Endodermal cell (in vitro differentiated cells): ENCODE measurements at places on chromosomes 2 and 18. TPM values are rescaled to one million over a fixed set of nuclear protein-coding genes. Genes with fewer than 3 reads are reported as not detected.
A peak's percentile ranks its signal among the peaks of the same experiment; 100 is the strongest.

Gene SLC4A3
- total RNA-seq = 18.7 and 20.2 TPM in 2 replicates

Gene TFPI
- total RNA-seq = 34.3 and 35.5 TPM in 2 replicates

Gene MLPH
- 0.75 and 2.7 TPM in 2 replicates for total RNA-seq

Gene STPG4
- total RNA-seq = 0.40 to 0.42 TPM (median 0.42 TPM) in 3 replicates

Gene MBP
- 15.0 to 19.0 TPM (median 19.0 TPM) in 3 replicates for total RNA-seq

Gene PAIP2B
- 19.8 and 21.2 TPM in 2 replicates for total RNA-seq

Gene CYP1B1
- total RNA-seq = 2.4 and 4.8 TPM in 2 replicates

Gene CHST9
- 44.9 to 78.9 TPM (median 75.8 TPM) in 3 replicates for total RNA-seq

Gene IL36RN
- not detected in 2 replicates for total RNA-seq

Gene TXNDC2
- total RNA-seq = 0.14 TPM in 1 of 2 replicates, not detected in the other

Gene ACOXL
- 9.3 and 12.3 TPM in 2 replicates for total RNA-seq

Gene LIPT1
- total RNA-seq = 7.6 and 8.0 TPM in 2 replicates

Gene SIGLEC15
- not detected in 2 replicates for total RNA-seq

Gene C2orf78
- total RNA-seq = not detected in 2 replicates

Gene GPR35
- total RNA-seq = 0.21 to 1.1 TPM (median 0.71 TPM) in 3 replicates

- DNase-seq = peak; percentile 71
Observed at GRCh38 chr18:37361335-37362157, 204.1 kb downstream of the CELF4 start.

DNA sequence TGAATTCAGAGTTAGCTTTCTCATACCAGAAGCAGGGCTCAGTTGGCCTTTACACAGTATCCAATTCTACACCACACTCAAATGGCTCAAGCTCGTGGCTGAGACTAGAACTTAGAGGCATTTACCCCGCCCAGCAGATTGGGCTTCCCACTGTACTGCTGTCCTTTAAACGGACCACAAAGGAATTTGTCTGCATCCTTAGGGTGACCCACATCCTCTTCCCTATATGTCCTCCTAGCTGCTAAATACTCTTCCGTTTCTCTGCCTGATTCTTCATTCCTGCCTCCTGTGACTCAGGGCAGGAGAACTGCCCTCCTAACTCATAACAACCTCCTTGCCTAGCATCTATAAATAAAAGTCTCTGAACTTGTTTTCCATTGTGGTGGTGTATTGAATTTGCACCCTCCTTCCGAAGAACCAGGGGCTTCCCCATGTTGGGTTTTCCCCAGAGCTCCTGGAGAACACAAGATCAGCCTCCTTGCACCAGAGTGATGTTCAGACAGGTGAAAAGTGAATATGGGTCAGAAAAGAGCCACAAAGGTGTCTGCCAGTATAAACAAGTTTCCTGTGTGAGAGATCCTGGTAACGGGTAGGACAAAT is 32.0 kb upstream of the MC4R start:
- DNase-seq = no peak

- DNase-seq = no peak
Observed at GRCh38 chr2:16088035-16088801, 147.9 kb downstream of the MYCN start.

DNA sequence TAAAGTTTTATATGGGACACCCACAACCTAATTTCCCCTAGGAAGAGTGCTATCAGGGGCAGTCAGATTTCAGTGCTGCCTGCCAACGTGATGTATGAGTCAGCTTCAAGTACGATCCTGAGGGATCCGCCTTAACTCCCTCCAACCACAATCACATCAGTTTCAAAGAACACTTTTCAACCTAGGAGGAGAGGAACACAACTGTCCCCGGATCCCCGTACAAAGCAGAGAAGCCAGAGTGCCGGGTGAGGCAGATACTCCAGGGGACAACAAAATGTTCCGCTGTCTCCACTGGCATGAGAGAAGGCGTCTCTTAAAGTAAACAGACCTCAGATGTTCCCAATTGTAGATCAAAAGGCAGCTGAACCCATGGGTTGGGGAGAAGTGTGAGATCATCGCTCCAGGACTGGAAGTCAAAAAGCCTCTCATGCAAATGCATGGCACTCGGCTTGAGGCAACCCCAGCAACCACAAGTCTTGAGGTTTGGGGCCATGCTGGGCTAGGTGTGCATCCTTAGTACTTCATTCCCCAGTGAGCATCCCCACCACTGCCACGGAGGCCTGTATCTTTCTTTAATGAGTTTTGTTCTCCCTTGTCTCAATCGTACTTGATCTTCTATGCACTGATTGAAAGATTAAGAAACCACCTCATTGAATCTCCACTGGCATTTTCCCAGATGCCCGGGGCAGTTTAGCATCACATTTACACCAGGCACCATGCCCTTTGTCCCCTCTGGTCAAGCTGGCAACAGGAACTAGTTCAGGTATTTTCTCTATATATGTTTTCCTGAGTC is 91.0 kb upstream of the CCBE1 start:
- DNase-seq = peak; percentile 66

DNA sequence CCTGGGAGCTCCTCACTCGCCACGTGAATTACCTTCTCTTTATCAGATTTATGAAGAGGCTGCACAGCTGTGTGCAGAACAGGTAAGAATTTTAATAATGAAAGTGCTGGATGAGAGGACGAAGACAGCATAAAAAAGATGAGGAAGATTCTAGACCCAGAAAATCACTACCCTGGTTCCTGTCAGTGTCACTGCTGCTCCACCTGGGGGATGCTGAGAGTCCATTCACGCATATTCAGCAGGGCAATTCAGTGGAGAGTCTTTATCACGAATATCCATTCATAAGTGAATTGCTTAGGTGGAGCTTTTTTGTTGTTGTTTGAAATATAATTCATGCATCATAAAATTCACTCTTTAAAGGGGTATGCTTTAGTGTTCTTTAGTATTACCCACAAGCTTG is 52.0 kb downstream of the MRPL33 start:
- no peak for DNase-seq

GRCh38 chr2:224971214-224971613 is 71.1 kb downstream of the DOCK10 start:
- DNase-seq = peak; percentile 75

DNA sequence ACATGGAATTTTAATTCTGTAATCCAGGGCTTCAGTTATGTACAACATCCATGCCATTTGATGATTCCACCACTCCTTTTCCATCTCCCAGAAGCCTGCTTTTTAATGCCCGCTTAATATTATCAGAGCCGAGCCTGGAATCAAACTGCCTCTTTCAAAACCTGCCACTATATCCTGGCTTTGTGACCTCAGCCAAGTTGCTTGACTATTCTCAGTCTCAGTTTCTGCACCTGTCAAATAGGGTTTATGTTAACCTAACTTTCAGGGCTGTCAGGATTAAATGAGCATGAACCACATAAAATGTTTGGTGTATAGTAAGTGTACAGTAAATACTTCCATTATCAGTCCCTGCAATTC is 108.7 kb downstream of the XRCC5 start:
- no peak for DNase-seq

DNA sequence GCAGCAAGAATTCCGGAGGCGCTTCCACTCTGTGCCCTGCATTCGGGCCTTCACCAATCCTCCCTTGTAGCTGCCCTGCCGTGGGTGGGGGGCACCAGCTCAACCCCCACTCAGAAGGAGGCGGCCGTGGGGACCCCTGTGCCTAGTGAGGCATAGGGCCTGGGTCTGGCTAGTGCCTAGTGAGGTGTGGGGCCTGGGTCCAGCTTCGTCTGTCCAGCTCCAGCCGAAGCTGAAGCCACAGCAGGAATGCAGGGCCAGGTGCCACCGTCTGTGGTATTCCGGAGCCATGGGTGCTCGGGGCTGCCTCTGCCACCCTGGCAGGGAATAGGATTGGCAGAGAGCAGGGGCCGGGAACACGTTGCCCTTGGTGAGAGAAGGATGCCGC is 12.3 kb downstream of the ODC1 start:
- DNase-seq = peak; percentile 39

DNA sequence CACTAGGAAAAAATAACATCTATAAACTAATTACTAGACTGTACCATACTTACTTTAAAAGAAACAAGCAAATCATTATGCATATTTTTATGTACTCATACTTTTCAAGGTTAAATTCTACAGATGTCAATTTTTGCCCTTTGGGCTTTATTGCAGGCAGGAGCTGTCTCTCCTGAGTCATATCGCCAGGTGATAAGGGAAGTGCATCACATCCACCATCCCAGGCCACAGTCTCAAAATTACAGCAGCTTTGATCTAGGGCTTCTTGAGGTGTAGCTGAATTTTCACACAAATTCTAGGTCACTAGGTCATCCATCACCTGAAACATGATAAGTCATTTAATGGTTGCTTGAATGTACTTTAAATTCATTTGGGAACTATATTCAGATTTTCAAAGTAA is 38.4 kb upstream of the FRZB start:
- no peak for DNase-seq

- DNase-seq = peak; percentile 67
Observed at GRCh38 chr2:48725696-48726494, 29.6 kb downstream of the LHCGR start.

GRCh38 chr2:98479959-98480524 is 35.4 kb downstream of the INPP4A start:
- no peak for DNase-seq

DNA sequence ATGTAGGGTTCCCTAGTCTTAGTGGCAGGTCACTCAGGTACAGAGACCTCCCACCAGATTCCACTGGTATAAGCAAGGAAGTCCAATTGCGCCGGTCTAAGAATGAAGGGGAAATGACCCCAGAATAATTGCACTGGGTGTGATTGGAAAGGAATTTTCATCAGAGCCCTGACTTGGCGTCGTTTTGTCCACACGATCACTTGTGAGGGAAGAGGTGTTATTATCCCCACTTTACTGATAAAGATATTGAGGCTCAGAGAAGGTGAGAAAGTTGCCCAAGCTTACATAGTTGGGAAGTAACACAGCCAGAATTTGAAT is 61.5 kb downstream of the CIB4 start:
- no peak for DNase-seq

DNA sequence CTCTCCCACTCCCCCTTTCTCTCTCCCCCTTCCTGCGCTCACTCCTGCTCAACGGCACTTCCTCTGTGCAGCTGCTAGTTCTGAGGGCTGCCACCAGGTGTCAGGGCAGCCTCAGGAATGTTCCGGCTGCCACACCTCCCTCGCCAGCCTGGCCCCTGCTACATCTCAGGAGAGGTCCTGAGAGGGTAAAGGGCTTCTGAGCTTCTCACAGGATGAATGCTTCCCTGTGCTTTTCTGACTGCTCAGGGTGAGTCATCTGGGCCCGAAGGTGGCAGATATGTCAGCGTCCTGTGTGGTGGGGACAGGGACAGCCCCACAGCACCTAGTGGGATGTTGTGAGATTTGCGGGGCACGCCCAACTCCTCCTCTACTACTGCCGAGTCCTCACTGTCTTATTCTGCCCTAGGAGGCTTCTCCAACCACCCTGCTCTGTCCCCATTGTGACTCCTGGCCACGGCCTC is 49.0 kb downstream of the PLEKHB2 start:
- peak; percentile 91 for DNase-seq

GRCh38 chr2:85843543-85843942 is 45.2 kb downstream of the ST3GAL5 start:
- DNase-seq = peak; percentile 78

- DNase-seq = no peak
Observed at GRCh38 chr18:40216856-40217255, 1738.2 kb upstream of the PIK3C3 start.

GRCh38 chr2:141137122-141137693 is 993.6 kb downstream of the LRP1B start:
- DNase-seq = no peak

GRCh38 chr2:179612591-179613298 is 248.7 kb downstream of the ZNF385B start:
- peak; percentile 62 for DNase-seq

DNA sequence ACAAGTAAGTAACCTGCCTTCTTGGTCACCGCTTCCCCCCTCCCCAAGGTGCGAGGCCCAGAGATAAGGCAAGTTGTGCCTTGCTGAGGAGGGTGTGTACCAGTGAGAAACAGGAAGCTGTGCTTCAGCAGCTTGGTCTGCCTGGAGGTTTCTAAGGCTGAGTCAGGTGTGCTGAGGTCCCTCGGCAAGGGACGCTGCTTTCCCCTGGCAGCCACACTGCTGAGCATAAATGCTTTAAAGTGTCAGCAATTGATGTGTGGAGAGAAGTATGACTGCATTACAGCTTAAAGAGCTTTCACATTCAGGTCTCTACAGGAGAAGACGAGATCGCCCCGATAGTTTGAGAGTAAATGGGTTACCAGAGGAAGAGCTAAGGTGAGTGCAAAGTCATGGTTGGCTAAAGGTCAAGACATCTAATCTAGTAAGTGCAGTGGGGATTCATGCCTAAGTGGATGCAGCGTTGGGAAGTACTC is 86.9 kb downstream of the LIMS1 start:
- peak; percentile 88 for DNase-seq

- DNase-seq = no peak
Observed at GRCh38 chr2:224947566-224947965, 94.7 kb downstream of the DOCK10 start.

- DNase-seq = no peak
Observed at GRCh38 chr2:222391743-222392285, 32.5 kb upstream of the SGPP2 start.

DNA sequence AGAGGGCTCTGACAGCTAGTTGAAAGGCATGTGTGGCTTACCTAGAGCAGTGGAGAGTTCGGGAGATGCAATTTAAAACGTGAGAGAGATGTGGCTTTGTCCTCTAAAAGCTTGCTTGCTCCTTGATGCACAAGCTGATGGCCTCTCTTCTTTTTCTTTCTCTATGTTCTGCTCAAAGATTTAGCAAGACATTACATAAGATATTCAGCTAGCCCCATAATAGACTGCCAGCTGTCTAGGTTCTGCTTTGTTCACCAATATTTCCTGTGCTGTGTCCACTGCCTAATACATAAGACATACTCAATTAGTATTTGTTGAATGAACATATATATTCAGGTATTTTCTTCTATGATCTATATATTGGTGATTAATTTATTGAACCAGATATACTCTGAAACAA is 31.1 kb downstream of the SPATS2L start:
- no peak for DNase-seq

DNA sequence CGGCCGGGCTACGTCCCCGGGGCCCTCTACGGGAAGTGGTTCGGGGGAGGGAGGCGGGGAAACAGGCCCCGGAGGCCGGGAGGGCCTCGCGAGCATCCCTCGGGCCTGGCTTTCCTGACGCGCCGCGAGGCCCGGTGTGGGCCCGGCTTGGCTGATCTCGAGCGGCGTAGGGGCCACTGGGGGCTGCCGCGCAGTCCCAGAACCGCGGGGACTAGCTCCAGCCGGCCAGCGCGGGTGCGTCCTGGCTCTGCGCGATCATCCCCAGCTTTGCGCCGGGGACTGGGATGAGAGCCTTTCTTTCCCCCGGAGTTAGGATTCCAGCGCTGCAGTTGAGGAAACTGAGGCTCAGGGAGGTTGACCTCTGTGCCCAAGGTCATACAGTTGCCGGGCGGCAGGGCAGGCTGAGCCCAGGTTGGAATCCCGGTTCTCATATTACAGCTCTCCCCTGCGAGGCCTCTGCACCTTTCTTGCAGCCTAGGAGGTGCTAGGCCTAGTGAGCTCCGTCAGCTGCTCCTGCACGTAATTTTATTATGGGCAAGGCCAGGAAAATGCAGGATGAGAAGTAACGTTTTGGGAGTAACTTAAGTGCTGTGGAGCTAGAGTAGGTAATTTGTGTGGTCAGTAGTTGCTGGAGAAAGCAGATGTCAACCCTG is 501 bp downstream of the LPIN1 start:
- DNase-seq = peak; percentile 81

DNA sequence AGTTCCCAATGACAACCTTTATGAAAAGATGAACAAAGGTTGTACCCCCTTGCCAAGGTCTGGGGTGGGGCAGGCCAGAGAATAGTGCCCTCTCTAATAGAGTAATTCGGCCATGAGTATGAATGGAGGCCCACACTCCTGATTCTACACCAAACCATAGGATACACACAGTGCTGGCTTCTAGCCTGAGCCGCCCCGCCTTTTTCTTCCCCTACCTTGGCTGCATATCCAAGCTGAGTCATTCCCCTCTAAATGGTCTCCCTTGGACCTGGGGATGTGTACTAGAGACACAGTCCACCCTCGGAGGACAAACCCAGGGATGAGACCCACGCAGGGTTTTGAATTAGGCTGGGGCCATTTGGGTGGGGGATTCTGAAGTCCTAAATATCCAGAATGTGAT is 107.2 kb upstream of the CAPN13 start:
- DNase-seq = no peak
